ENCODE measurements at places on chromosomes 11 and 22. TPM values are rescaled to one million over a fixed set of nuclear protein-coding genes. Genes with fewer than 3 reads are reported as not detected.

GRCh38 chr22:44305888-44306287 is 6.9 kb downstream of the SHISAL1 start:
- no peak overlapping the region for H3K4me3 ChIP-seq
- H3K27ac ChIP-seq: no peak overlapping the region
- no peaks in the 10 kb centered on the region for H3K4me1 ChIP-seq
- no peaks in the 10 kb centered on the region for H3K36me3 ChIP-seq
- DNase-seq: peak; percentile 51

Gene TOM1
- total RNA-seq: 91.7 TPM

GRCh38 chr22:39266398-39267030 is 21.7 kb upstream of the PDGFB start:
- peaks cover 7% of the 10 kb centered on the region for H3K4me1 ChIP-seq
- H3K27ac ChIP-seq: peak overlapping the region; percentile 41
- DNase-seq: no peak
- no peaks in the 10 kb centered on the region for H3K27me3 ChIP-seq
- no peak overlapping the region for H3K4me3 ChIP-seq

DNA sequence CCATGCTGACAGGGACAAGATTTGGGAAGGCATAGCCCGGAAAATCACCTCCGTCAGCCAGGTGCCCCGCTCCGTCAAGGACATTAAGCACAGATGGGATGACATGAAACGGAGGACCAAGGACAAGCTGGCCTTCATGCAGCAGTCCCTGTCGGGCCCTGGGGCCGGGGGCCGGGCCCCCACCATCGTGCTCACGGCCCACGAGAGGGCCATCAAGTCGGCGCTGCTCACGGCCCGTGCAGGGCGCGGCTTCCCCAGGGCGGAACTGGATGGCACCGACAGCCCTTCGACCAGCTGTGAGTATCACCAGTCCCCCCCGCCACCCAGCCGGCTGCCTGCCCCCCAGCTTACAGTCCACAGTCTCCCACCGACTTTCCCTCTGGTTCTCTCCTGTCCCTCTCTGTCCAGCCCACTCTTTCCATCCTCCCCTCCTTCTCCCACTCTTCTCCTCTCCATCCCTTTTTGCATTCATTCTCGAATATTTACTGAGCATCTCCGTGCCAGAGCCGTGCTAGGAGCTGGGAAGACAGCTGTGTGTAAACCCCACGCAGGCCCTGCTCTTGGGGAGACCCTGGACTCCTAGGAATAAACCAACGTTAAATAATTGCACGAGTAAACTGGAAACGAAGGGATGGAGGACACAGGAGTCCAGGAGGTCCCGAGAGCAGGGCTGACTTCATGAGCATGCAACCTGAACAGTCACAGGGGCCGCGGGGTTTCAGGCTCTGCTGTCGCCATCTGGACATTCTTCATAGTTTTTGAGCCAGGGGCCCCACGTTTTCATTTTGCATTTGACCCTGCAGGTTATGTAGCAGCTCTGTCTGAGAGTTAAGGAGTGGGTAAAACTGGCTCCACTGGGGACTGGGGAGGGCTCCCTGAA is 62.8 kb downstream of the PRDM11 start:
- H3K36me3 ChIP-seq: no peaks in the 10 kb centered on the region
- no peak for DNase-seq
- H3K4me1 ChIP-seq: peaks cover 24% of the 10 kb centered on the region
- peak overlapping the region; percentile 37 for H3K4me3 ChIP-seq

Gene OR8I2
- total RNA-seq: not detected

- H3K27me3 ChIP-seq: no peaks in the 10 kb centered on the region
- no peak overlapping the region for H3K4me3 ChIP-seq
- no peaks in the 10 kb centered on the region for H3K36me3 ChIP-seq
- no peak for DNase-seq
These were observed 9.9 kb downstream of the NIPSNAP1 start for GRCh38 chr22:29570912-29571549.

Gene TCN2
- total RNA-seq: 9.7 TPM

GRCh38 chr11:41281131-41281742 is 178.2 kb downstream of the LRRC4C start:
- no peak overlapping the region for H3K4me3 ChIP-seq
- H3K4me1 ChIP-seq: no peaks in the 10 kb centered on the region
- no peaks in the 10 kb centered on the region for H3K27me3 ChIP-seq
- H3K27ac ChIP-seq: no peak overlapping the region
- no peak for DNase-seq

GRCh38 chr11:69300120-69301060 is 6.4 kb downstream of the MYEOV start:
- H3K4me3 ChIP-seq: no peak overlapping the region
- H3K27me3 ChIP-seq: no peaks in the 10 kb centered on the region
- H3K4me1 ChIP-seq: peaks cover 20% of the 10 kb centered on the region
- no peak for DNase-seq

DNA sequence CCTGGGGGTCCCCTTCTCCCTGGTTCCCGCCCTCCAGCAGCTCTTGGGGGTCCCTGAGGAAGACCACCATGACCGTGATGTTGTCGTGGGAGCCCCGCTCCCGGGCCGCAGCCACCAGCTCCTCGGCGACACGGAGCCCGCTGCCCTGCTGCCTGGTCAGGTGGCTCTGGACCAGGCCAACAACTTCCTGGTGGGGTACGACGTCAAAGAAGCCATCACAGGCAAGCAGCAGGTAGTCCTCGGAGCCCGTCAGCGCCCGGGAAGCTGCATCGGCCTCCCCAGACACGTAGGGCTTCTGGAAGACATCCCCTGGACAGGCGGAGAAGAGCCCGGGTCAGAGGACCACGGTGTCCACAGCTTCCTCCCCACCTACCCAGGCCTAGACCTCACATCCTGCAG is 29.5 kb downstream of the PPM1F start:
- H3K4me3 ChIP-seq: no peak overlapping the region
- DNase-seq: no peak
- no peaks in the 10 kb centered on the region for H3K36me3 ChIP-seq
- H3K4me1 ChIP-seq: no peaks in the 10 kb centered on the region
- no peak overlapping the region for H3K27ac ChIP-seq

GRCh38 chr22:38180841-38181452 is 683 bp downstream of the PLA2G6 start:
- peak overlapping the region; percentile 80 for H3K4me3 ChIP-seq
- H3K4me1 ChIP-seq: peaks cover 58% of the 10 kb centered on the region
- no peaks in the 10 kb centered on the region for H3K36me3 ChIP-seq
- peak overlapping the region; percentile 99 for H3K27ac ChIP-seq

DNA sequence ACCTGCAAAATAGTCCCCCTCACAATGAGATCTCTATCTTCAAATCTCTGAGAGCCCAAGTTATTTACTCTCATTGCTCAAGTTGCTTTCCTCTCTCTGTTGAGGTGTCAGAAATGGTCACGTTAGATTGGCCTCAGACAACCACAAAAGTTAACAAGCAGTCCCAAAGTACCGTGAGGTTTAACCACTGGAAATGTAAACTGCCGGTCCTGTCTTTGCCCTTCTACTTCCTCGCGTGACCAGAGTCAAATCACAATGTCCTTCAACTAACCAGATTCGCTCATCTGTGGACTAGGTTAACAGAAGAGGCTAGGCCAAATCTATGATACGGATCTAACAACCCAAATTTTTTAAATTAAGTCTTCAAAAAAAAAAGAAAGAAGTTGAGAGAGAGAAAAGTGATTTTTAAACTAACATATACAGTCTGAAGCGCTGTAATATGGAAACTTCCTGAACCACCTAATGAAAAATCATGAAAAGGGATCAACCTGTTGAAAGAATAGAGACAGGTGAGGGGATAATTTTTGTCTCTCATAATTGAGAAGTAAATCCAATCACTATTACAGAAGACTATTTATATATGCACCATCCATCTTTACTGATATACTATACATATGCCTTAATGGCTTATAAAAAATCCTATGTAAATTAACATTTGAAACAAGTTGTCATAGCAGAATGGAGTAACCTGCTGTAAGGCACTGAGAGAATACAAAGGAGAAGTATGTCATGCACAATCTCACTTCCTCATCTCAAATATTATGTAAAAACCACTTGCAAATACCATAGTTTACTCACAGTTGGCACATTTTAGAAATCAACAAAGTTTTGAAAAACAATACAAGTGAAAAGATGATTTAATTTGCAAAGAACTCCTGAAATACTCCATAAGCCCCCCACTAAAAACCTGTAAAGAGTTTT is 3.3 kb upstream of the JAML start:
- no peaks in the 10 kb centered on the region for H3K36me3 ChIP-seq
- DNase-seq: no peak
- H3K4me3 ChIP-seq: no peak overlapping the region
- no peak overlapping the region for H3K27ac ChIP-seq
- peaks cover 3% of the 10 kb centered on the region for H3K27me3 ChIP-seq

Gene HTR3B
- not detected for total RNA-seq

DNA sequence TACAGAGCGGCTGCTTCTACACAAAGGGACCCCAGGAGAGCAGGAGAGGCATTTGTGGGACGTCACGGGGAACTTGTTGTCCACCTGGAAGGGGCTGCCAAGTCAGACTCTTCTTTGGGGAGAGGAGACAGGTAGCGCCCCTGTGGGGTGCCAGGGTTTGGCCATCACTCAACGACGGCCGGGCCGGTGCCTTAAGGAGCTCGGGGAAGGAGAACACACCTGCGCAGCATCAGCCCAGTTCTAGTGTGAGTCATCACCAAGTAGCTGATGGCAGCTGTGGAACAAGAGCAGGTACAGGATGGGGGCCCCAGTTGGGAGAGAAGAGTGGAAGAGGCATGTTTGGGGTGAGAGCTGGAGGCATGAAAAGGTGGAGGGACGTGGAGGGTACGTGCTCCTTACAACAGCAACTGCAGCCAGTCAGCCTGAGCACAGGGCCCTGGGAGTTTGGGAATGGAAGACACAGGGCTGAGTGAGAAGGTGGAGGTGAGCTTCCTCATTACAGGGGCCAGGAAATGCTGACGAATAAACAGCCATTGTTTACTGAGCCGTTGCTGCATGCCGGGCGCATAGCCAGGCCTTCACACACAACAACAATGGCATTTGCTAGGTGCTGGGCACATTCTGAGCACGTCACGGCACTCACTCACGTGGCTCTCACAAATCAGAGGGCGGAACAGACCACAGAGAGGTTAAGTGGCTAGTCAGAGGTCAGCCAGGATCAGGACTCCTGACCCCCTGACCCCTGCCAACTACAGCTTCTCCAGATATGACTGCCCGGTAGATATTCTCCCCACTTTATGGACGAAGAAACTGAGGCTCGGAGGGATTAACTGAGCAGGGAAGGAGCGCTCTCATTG is 29.1 kb upstream of the TP53I11 start:
- no peak for DNase-seq
- no peaks in the 10 kb centered on the region for H3K4me1 ChIP-seq
- H3K27me3 ChIP-seq: no peaks in the 10 kb centered on the region
- H3K4me3 ChIP-seq: no peak overlapping the region
- H3K27ac ChIP-seq: no peak overlapping the region

- H3K4me3 ChIP-seq: no peak overlapping the region
- H3K36me3 ChIP-seq: peaks cover 12% of the 10 kb centered on the region
- no peaks in the 10 kb centered on the region for H3K27me3 ChIP-seq
- DNase-seq: no peak
These were observed 35.8 kb downstream of the DGCR2 start for GRCh38 chr22:19086417-19086816.

Gene SEC14L6
- not detected for total RNA-seq

DNA sequence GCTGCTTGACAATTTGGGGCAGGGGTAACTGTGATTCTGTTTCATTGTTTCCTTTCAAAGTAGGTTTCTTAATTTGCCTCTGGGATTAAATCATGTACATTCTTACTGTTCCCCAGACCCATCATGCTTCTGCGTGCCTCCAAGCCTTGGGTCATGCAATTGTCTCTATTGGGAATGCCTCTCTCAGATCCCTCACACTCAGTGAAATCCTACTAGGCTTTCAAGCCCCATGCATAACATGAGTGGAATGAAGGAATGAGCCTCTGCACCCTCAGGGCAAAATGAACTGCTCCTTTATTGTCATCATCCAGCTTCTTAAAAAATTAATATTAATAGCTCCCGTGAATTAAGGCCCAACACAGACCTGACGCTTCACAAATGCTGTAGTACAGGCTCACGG is 381.7 kb downstream of the TENM4 start:
- no peaks in the 10 kb centered on the region for H3K4me1 ChIP-seq
- no peak for DNase-seq
- no peaks in the 10 kb centered on the region for H3K27me3 ChIP-seq
- H3K4me3 ChIP-seq: no peak overlapping the region

GRCh38 chr11:107752949-107753822 is 41.3 kb upstream of the SLN start:
- no peak overlapping the region for H3K4me3 ChIP-seq
- no peak for DNase-seq

- H3K4me1 ChIP-seq: no peaks in the 10 kb centered on the region
- no peak overlapping the region for H3K27ac ChIP-seq
- DNase-seq: no peak
- peak overlapping the region; percentile 63 for H3K4me3 ChIP-seq
- no peaks in the 10 kb centered on the region for H3K36me3 ChIP-seq
These were observed 120.5 kb downstream of the HIPK3 start for GRCh38 chr11:33377412-33378370.

DNA sequence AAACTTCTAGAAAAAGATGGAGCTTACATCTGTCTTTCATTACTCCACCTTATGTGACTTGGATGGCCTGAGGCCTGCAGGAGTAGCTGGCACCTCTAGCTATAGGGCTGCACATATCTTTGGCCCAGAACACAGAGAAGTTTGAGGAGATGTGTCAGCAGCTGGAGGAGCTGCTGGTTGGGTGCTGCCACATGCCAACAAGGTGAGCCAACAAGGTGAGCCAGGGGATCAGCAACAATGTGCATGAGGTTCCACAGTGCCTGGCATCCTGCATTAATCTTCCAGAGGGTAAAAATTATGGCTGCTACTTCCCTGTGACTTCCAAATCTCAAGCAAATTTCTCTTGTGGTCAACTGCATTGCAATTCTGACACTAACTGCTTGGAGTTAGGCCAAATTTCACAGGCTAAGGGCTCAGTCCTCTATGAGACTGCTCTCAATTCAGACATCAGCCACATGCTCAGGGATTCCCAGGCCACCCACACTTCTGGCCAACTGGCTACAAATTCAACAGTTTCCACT is 16.0 kb downstream of the RBM7 start:
- no peaks in the 10 kb centered on the region for H3K27me3 ChIP-seq
- no peaks in the 10 kb centered on the region for H3K4me1 ChIP-seq
- peaks cover 19% of the 10 kb centered on the region for H3K36me3 ChIP-seq
- DNase-seq: no peak
- no peak overlapping the region for H3K27ac ChIP-seq

- H3K4me3 ChIP-seq: no peak overlapping the region
- H3K36me3 ChIP-seq: no peaks in the 10 kb centered on the region
- no peaks in the 10 kb centered on the region for H3K4me1 ChIP-seq
These were observed 35.9 kb upstream of the PDE3B start for GRCh38 chr11:14607713-14608112.

Gene SEPTIN3
- total RNA-seq: 0.06 TPM

Gene SMTNL1
- total RNA-seq: 16.1 TPM

Gene TRIM6
- not detected for total RNA-seq

Gene TMEM45B
- total RNA-seq: not detected

Gene TIMM10
- total RNA-seq: 55.0 TPM
